ENCODE measurements at places on chromosomes 12 and 14.

DNA sequence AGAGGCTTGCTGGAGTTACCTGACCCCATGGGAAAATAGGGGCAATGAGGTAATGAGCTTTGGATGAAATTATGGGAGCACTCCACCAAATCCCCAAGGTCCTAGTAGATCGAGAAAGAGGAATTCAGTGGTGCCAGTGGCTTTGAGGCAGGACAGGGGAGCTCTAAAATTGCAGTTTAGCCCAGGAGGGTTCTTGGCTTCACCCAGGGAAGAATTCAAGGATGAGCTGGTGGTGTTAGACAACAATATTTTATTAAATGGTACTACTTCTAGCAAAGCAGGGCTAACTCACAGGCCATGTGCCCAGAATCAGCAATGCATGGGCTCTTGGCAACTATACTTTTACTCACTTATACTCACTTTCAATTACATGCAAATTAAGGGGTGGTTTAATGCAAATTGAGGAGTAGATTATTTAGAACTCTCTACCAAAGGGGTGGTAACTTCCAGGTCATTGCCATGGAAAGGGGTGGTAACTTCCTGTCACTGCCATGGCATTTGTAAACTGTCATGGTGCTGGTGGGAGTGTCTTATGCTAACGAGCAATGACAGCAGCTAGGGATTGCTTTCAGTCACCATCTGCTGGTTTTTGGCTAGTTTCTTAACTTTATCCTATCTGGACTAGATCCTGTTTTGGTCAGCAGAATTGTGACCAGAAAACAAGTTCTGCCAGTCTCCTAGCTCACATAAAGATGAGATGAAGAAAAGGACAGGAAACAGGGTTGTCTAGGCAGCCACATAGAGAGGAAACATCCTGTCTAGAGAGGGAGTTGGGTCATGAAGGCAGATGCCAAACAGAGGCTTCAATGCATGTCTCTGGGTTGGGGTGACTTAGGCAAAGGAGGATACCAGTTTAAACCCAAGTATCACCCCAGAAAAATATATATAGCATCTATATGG is 64.7 kb downstream of the ZNF641 start:
- DNase-seq, result no peak

DNA sequence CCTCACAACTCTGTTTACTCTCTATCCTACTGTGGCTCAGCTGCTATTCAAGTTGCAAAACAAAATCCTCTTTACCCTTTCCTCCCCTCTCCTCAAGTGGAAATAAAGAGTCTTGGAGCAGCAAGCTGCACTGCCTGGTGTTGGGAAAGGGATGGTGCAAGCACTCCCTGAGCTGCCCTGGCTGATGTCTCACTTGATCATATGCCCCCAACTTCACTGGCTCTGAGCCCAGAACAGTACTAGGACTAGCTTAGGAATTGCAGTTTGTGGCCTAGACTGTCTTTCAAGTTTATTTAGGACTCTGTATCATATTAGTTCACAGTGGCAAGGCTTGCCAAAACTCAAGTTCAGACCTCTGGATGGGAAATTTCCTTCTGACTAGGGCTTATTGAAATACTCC is 1683.8 kb upstream of the SEL1L start:
- DNase-seq, result peak; percentile 1

DNA sequence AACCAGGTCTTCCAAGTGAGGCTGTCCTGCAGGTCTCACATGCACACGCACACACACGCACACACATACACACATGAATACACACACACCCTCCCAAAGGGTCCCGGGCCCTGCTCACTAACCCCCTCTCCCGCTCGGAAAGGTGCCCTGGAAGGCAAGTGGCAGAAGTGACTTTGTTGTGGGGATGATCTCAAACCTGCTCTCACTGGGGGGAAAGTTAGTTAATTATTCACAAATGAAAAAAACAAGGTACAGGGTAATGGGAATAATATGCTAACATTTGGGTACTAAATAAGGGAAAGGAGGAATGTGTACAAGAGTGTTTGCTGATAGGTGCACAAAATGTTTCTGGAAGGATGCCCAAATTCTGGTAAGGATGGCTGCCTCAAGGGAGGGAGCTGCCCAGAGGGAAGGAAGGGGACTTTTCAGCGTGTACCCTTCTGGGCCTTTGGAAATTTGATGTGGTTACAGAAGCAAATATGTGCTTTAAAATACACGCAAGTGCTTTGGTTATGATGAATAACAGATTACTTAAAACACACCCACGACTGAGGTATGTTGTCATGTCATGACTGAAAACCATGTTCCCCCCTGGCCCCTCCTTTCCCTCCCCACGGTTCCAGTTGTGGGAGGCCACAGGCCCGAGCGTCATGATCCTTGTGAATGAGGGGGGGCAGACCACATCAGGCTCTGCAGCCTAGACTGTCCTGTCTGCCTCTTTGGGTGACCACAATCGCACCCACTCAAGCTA is 43.3 kb upstream of the PLEKHG6 start:
- DNase-seq, result peak; percentile 71

DNA sequence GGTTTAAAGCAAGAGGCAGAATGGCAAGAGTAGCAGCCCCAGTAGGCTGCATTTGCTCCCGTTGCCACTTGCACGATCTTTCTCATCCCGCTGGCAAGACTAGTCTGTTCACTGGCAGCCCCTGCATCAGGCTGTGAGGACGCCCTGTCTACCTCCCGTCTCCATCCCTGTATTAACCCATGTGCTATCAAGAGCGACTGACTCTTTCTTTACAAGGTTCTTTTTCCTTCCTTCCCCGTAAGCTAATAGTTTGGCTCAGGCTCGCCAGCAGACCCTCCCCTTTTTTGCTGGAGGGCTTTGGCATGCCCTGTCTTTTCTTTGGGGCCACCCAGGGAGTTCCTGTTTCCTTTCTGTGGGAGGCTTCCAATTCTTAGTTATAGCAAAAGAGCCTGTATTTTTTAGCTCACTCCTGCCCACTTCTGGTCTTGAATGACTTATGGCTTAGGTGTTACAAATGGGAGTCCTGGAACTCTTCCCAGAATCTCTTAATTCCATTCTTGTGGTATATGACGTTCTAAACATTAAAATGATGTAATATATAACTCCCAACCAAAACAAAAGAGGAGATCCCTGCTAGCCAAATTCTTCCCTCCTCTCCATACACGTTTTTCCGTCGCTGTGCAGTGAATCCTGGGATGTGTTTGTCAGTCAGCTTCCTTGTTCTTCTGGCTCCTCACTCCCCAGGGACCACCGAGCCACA is 149.0 kb downstream of the PRKCH start:
- peak; percentile 97 for DNase-seq

DNA sequence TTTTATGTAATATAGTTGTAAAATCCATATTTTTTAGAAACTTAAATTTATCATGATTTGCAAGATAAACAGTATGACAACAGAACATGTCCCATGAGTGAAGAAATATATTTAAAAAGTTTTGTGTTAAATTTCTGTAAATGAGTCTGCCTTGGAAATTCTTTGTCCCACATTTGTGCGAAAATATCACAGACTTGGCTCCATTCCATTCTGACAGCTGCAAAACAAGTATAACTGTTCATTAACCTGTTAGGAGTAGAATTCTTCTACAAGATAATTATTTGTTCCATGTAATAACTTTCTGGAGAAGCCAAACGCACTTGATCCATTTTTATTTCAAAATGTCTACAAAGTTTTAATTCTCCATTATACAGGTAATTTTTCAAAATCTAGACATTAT is 37.9 kb downstream of the MDM1 start:
- DNase-seq, result peak; percentile 16

DNA sequence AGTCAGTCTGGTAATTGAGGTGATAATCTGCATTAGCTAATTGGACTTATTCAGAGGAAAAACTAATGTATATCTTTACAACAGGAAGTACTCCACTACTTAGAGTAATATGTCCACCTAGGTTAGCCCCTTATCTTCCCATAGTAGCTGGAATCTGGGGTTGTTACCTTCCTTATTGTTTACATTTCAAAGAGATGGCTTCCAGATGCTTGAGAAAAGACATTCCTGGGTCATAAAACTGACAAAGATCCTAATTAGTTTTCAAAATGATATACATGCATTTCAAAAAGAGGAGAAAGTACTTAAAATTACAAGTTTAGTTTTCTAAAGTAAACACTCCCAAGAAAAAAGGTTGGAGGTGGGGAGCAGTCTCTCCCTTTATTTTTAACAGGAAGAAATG is 78.1 kb downstream of the RPL10L start:
- no peak for DNase-seq

DNA sequence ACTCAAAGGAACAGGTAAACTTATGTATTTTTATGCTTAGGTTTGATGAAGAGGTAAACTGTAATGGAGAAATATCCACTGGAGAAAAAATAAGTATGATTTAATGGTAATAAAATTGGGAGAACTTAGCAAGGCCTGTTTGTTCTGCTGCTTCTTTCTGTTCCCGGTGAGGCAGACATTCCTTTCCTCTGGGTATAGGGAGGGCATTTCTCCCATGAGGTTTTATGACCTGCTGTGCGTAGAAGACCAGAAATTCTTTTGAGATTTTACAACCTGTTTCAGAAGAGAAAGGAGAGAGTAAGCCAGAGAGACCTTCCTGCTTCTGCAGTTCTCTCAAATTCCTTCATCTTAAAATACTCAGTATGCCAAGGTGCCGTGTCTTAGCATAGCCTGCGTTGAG is 139.4 kb upstream of the RMST start:
- no peak for DNase-seq

GRCh38 chr12:53100466-53101151 is 2.7 kb upstream of the SOAT2 start:
- no peak for DNase-seq

DNA sequence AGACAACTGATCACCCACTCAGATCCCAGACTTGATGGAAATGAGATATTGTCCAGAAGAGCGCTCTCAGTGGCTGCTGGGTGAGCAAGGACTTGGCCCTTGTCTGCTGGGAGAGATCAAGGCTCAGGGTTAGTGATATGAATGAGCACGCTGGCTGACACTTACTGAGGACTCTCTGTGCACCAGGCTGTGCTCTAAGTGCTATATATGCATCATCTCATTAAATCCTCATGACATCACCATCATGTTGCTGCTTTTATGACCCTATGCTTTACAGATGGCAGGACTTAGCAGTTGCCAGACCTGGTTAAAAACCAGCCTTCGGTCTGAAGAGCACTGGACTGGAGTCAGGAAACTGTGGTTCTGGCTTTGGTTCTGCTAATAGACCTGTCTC is 260.9 kb downstream of the VRK1 start:
- no peak for DNase-seq

DNA sequence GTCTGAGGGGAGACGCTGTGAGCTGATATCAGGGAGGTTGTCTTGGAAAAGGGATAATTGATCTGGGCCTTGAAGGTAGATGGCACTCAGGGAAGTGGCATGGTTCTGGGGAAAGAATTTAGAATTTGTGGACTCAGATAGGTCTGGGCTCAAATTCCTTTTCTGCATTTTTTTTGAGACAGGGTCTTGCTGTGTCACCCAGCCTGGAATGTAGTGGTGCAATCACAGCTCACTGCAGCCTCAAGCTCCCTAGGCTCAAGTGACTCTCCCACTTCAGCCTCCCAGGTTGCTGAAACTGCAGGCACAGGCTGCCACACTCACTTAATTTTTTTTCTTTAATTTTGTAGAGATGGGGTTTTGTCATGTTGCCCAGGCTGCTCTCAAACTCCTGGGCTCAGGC is 98.1 kb upstream of the NCOR2 start:
- peak; percentile 72 for DNase-seq

DNA sequence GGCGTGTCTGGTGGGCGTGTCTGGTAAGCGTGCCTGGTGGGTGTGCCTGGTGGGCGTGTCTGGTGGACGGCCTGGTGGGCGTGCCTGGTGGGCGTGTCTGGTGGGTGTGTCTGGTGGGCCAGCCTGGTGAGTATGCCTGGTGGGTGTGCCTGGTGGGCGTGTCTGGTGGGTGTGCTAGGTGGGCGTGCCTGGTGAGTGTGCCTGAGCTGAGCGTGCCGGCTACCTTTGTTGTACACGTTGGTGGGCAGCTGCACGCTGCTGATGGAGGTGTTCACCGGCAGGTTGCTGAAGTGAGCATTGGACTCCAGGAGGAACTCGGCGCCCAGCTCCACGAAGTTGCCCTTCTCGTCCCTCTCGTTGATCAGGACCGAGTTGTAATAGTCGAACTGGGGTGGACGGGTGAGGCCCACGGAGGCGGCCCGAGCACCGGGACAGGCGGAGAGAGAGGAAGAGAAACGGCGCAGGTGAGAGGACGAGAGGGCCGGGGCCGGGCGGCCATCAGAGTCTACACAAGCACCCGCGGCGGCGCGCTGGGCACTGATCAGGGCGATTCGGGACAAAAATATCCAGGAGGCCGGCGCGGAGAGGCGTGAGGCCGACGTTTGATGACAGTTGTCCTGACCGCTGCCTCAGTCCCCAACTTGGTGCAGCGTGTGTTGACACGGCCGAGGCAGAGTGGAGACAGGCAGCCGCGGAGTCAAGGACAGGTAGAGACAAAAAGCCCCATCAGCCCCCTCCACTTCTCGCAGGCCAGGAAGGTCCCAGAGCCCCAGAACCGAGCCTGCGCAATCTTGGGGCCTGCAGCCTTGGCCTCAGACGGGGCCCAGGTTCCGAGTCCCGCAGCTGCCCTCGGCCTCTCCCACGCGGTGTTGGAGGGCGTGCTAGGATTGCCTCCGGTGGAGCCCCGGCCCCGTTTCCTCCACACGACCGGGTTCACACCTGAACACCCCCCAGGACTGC is 10.5 kb downstream of the CACNA2D4 start:
- DNase-seq, result no peak

GRCh38 chr14:96098309-96098998 is 59.3 kb downstream of the C14orf132 start:
- DNase-seq, result peak; percentile 79

- no peak for DNase-seq
Observed at GRCh38 chr14:71554323-71554722, 377.9 kb upstream of the RGS6 start.

Measured in fibroblast of lung (primary cell).